Stimulated activated CD4-positive, alpha-beta T cell treated with anti-CD3 and anti-CD28 coated beads, TNF-alpha, amount 100 ng/mL, for 48 hours (primary cell): ENCODE measurements at places on chromosomes 3 and 15.

GRCh38 chr15:63556246-63556645 lies 40.9 kb upstream of the FBXL22 start:
- no peak for DNase-seq

GRCh38 chr15:70629735-70630273 lies 133.6 kb downstream of the UACA start:
- DNase-seq = no peak

GRCh38 chr15:32870240-32871033 lies 152.6 kb downstream of the GREM1 start:
- no peak for DNase-seq

DNA sequence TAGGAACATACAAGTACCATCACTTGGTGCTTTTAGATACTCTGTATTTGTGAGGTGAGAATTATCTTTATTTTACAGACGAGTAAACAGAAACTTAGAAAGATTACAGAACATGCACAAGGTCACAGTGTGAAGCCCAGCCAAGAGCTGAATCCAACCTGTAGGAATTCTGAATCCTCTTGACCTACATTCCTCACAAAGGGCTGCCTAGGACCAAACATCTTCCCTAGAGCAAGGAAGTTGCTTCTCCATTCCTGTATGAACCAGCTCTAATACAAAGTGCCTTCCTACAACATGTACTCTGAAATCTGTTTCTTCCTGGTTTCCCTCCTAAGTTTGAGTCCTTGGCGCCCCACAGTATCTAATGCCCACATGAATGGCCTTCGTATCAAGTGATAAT lies 2.9 kb downstream of the HDGFL3 start:
- no peak for DNase-seq
